ENCODE measurements at places on chromosomes 2 and 18.

DNA sequence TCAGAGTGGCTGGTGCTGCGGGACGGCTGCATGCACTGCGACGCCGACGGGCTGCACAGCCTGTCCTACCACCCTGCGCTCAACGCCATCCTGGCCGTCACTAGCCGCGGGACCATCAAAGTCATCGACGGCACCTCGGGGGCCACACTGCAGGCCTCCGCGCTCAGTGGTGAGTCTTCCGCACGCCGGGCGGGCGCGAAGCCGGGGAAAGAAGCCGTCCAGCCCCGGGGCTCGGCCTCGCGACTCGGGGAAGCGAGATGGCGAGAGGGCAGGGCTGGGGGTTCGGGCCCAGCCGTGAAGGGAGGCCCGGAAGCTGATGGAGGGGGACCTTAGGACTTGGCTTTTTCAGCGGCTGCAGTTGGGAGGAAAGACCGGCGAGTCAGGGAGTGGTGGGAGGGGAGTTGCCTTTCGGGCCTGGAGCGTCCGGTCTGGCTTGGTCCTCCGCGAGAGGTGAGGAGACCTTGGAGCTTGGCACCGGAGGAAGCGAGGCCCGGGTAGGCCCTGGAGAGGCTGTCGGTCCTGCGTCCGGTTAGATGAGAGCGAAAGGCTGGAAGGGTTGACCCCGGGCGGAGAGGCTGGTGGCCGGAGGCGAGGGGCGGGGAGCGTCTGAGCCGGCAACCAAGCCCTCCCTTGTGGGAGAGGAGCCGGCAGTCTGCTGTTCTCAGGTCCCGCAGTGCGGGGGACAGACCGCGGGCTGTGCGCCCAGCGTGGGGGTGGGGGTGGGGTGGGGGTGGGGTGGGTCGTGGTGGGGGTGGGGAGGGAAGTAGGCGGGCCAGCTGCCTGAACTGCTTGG is 691 bp downstream of the BIRC6 start:
- peak; percentile 36 for DNase-seq

- no peak for DNase-seq
These were observed 368.9 kb upstream of the TNP1 start for GRCh38 chr2:217228732-217229131.

DNA sequence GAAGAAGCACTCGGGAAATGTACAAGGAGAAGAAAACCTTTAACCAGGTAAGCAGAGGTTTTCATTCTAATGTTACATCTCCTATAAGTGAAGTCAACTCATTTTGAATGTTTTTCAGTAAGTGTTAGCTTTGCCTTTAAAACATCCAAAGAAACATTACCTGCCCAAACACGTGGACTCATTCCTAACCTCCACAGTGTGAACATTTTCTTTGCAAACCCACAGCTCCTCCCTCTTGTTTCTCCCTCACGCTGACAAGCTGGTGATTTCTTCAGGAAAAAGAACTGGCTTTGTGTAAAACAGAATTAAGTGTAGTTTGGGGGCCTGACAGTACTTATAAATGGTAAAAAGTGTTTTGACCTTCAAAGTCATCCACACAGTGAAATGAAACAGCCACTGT is 72.5 kb downstream of the MTCL1 start:
- DNase-seq = no peak

GRCh38 chr18:14174706-14175085 is 42.5 kb upstream of the ZNF519 start:
- no peak for DNase-seq

- no peak for DNase-seq
These were observed 101.2 kb downstream of the DGKD start for GRCh38 chr2:233455491-233455890.

DNA sequence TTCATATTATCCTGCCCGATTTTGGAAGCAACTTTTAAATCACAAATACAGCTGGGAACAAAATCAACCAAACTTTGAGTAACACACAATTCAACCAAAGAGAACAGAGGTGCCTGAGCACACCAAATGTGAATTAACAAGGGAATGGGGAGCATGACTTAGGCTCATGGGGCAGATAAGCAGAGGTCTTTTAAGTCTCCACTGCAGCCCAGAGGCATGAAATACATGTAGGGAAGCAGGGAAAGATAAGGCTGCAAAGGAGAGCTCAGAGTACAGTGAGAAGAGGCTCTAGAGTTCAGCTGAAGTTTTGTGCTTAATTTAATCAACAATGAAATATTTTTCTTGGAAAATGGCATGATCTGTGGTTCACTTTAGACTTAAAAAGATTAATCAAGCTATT is 49.0 kb downstream of the CYTIP start:
- DNase-seq = no peak

GRCh38 chr2:64988420-64989125 is 626 bp upstream of the SLC1A4 start:
- peak; percentile 97 for DNase-seq

DNA sequence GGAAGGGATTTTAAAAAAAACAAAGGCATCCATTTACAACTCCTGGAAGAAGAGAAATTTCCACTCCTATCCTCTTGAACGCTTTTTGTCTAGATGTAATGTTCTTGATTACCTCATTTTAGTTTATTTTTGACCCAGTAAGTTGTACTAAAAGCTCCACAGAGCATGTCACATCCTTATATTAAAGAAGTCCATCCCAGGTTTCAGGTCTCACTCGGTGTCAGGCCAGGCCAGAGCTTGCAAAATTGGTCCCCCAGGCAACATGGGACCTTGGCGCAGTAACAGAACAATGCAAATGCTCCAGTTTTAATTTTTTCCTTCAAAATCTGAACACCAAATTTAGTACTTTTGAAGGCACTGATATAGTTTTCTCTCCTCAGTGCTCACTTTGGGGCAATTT is 218.4 kb upstream of the REV1 start:
- no peak for DNase-seq

DNA sequence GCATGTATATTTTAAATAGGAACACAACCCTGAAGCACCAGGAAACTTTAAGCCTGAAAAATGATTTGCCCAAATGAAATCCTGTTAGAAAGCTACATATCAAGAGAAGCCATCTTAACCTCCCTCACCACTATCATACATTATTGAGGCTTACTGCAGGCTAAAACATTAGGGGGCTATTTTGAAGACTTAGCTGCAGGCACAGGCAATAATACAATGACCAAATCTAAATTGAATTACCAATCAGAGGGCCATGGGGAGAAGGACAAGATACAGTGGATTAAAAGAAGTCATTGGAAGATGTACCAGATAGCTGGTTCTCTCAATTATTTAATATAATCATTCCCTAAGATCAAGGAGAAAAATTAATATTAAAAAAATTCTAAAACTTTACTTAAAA is 73.7 kb downstream of the THADA start:
- DNase-seq = no peak

GRCh38 chr2:101741775-101742520 is 44.4 kb downstream of the MAP4K4 start:
- no peak for DNase-seq

DNA sequence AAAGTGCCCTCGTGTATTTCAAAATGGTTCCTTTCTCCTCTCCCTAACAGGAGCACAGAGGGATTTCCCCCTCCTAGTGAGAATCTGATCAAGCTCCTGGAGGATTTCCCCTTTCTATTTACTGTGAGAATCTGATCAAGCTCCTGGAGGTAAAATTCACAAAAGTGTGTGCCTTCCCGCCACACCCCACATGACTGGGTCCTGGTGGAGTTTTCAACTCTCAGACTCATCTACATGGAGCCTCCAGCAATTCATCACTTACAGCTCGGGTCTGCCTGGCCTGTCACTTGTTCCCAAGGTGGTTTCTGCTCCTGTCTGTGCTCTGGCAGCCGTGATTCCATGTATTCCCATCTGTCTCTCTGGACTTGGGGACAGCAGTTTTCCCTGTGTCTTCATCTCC is 590.7 kb downstream of the FBXO15 start:
- no peak for DNase-seq

GRCh38 chr18:32888306-32888705 is 115.5 kb upstream of the KLHL14 start:
- no peak for DNase-seq

DNA sequence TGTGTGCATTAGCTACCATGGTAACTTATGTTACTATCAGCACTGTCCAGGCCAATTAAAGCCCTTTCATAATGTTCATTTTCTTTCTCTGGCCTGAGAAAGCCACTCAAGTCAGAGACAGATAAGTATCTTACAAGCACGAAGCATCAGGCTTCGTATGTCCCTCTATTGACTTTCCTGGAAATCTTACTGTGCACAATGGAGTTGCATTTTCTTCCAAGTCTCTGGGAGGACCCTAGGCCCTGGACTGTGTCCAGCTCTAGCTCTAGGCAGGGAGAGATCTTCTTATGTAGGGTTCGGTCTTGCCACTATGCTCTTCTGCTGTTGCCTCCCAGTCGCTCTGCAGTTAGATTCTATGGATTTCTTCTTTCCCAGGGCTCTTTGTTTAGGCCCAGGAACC is 40.0 kb upstream of the ITGA6 start:
- no peak for DNase-seq

DNA sequence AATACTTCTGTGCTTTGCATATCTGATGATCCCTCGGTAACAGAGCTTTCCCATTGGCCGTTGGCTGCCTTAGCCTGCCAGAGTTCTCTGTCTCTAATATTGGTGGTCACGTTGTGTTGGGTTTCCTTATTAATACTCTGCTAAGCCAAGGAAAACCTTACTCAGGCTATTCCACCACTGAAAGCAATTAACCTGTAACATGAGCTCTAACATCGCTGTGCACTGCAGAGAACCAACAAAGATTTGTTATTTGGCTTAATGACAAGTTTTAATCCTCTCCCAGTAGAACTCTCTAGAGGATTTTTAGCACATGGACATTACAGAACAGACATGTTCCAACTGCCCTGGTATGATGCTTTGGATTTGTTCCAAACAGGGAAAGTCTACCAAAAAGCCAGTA is 825.9 kb upstream of the POU3F3 start:
- DNase-seq = no peak

DNA sequence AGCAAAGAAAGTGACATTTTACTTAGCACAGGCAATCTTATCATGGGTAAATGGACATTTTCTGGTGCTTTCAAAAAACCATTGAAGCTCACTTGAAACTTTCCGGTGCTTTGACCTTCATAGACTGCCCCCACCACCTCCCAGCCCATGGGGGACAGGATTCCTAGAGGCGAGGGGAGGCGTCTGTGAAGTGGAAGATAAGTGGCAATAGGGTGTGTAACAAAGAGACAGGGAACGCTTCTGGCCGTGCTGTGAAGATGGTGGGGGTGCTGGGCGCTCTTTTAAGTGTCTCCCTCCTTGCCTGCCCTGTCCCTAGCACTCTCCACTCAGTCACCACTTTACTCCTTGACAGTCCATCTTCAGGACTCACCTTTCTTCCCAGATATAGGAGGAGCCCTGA is 23.4 kb upstream of the GMPPA start:
- DNase-seq = no peak

DNA sequence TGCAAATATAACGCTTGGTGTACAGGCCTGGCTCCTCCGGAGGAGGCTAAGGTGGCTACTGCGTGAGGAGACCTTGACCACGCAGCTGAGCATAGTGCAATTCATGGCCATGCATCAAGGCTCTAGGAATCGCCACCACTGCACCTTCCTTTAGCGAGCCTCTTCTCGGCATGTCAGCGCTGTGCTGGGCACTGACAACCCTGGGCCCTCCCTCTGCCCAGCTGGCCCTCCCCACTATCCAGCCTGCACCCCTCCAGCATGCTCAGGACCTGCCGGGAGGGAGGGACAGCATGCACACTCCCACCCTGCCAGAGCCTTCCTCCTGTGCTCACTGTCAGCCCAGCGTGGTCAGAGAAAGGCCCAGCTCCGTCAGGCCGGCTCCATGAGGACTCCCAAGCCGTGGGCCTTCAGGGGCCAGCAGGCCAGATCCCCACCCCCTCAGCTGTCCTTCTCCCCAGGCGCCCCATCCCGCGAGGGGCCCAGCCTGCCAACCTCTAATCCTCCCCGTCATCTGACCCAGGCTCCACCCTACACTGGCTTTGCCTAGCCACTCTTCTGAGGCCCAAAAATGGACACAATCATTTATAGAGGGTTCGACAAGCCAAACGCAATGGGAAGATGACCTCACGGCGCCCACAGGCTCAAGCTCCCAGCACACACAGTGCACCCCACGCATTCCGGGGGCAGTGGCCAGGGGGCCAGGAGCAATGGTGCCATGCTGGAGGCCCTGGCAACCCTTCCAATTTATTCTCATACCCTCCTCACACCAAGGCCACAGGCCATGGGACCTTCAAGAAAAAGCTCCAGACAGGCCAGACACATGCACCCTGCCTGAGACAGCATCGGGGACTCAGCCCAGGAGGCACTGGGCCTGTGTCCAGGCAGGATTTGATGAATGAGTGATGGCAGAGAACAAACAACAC is 3.5 kb downstream of the BIN1 start:
- DNase-seq = peak; percentile 97

GRCh38 chr2:147275943-147276342 is 568.9 kb upstream of the ACVR2A start:
- no peak for DNase-seq

- no peak for DNase-seq
These were observed 50.8 kb upstream of the NFE2L2 start for GRCh38 chr2:177315364-177315763.

DNA sequence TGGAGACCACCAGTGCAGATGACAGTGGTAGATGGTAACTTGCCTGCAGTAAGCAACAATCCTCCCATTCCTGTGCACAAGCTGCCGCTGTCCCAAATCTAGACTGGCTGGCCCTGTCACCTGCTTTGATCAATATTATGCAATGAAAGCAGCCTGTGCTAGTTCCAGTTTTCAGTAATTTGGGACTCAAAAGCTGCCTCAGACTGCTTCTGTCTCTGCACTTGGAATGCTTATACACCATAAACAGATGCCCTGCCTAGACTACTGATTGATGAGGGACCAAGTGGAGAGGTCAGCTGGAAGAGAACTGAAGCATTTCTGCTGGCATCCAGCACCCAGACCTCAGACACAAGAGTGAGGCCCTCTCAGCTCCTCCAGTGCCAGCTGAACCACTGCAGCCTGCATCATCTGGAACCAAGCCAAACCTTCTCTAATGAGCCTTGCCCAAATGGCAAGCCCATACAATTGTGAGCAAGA is 24.9 kb downstream of the CCBE1 start:
- DNase-seq = peak; percentile 97

GRCh38 chr2:240018071-240018750 is 6.9 kb downstream of the NDUFA10 start:
- DNase-seq = no peak

- no peak for DNase-seq
These were observed 423.6 kb upstream of the TNP1 start for GRCh38 chr2:217283460-217283859.

GRCh38 chr2:225501022-225501421 is 101.5 kb downstream of the NYAP2 start:
- no peak for DNase-seq
